Osteocyte (in vitro differentiated cells): ENCODE measurements at places on chromosomes 1 and 21. TPM values are rescaled to one million over a fixed set of nuclear protein-coding genes. Genes with fewer than 3 reads are reported as not detected.

Gene TMEM200B
- total RNA-seq, result 19.7 and 22.5 TPM in 2 replicates

Gene TEKT2
- total RNA-seq, result 0.39 and 0.70 TPM in 2 replicates

Gene PTPN14
- 140 and 142 TPM in 2 replicates for total RNA-seq

Gene AUNIP
- 1.3 and 1.9 TPM in 2 replicates for total RNA-seq

Gene TMCC2
- 3.4 and 4.7 TPM in 2 replicates for total RNA-seq

Gene NUP210L
- total RNA-seq, result not detected in 2 replicates

Gene CD1D
- not detected in 2 replicates for total RNA-seq

Gene TRNP1
- total RNA-seq, result 33.7 and 36.3 TPM in 2 replicates

Gene KCNQ4
- 0.51 and 0.63 TPM in 2 replicates for total RNA-seq

Gene LENEP
- not detected in 2 replicates for total RNA-seq

Gene OR2T29
- total RNA-seq, result not detected in 2 replicates

Gene LY9
- not detected in 2 replicates for total RNA-seq

Gene FAM229A
- total RNA-seq, result 8.5 and 8.8 TPM in 2 replicates

Gene SLC44A3
- total RNA-seq, result 2.8 and 3.6 TPM in 2 replicates

Gene NPHS2
- total RNA-seq, result not detected in 2 replicates

Gene GBP6
- not detected in 2 replicates for total RNA-seq

Gene FAM163A
- total RNA-seq, result not detected in 2 replicates

Gene ACTN2
- total RNA-seq, result not detected in 2 replicates

Gene CFAP141
- total RNA-seq, result not detected in 2 replicates

Gene CHI3L1
- total RNA-seq, result not detected in 2 replicates

Gene NTNG1
- total RNA-seq, result not detected in 2 replicates

Gene S100A5
- 1.0 TPM in 1 of 2 replicates, not detected in the other for total RNA-seq

Gene HHIPL2
- total RNA-seq, result 0.13 TPM in 1 of 2 replicates, not detected in the other

Gene SH3GLB1
- total RNA-seq, result 80.5 and 81.8 TPM in 2 replicates

Gene KRTAP23-1
- not detected in 2 replicates for total RNA-seq

Gene DNAI4
- total RNA-seq, result 8.9 and 10.0 TPM in 2 replicates

Gene BTG3
- 21.1 and 21.5 TPM in 2 replicates for total RNA-seq

Gene TRIM58
- 1.2 and 1.5 TPM in 2 replicates for total RNA-seq
